Stimulated activated CD4-positive, alpha-beta T cell treated with anti-CD3 and anti-CD28 coated beads, Interleukin-2, amount 100 ng/mL, for 4 hours (primary cell): ENCODE measurements at places on chromosomes 7 and 10.

- DNase-seq = no peak
Observed at GRCh38 chr7:141114029-141114664, 40.3 kb downstream of the TMEM178B start.

- no peak for DNase-seq
Observed at GRCh38 chr10:4845766-4846165, 19.8 kb downstream of the AKR1E2 start.

- no peak for DNase-seq
Observed at GRCh38 chr7:107212725-107213124, 43.9 kb downstream of the HBP1 start.

GRCh38 chr10:26738301-26738911 is 40.9 kb downstream of the PDSS1 start:
- no peak for DNase-seq

- DNase-seq = no peak
Observed at GRCh38 chr7:21611129-21611528, 68.3 kb downstream of the DNAH11 start.

- no peak for DNase-seq
Observed at GRCh38 chr10:103551619-103552602, 58.4 kb downstream of the NEURL1 start.

DNA sequence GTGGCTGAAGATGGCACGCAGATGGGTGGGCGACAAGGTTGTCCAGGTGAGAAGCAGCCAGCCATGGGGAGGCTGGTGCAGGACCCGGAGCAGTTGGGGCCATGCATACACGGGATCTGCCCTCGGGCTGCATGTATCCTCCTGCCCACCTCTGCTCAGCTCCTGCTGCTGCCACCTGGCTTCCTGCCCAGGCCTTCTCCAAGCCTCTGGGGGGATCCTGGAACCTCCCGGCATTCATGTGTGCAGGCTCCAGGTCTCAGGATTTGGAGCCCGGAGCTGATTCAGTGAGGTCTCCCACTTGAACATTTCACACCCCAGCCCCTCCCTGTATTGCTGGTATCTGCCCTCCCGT is 27.0 kb downstream of the PDGFA start:
- no peak for DNase-seq

DNA sequence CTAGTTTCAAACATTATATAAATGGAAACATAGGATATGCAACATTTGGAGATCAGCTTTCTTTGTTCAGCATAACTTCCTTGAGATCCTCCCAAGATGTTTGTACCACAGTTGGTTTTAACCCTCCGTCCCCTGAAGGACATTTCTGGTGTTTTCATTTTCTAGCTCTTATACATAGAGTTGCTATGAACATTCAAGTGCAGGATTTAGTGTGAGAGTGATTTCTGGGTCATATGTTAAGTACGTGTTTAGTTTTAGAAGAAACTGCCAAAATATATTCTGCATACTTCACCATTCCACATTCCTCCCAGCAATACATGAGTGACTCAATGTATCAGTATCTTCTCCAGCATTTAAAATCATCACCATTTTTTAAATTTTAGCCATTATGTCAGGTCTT is 588.7 kb upstream of the PFKP start:
- no peak for DNase-seq

DNA sequence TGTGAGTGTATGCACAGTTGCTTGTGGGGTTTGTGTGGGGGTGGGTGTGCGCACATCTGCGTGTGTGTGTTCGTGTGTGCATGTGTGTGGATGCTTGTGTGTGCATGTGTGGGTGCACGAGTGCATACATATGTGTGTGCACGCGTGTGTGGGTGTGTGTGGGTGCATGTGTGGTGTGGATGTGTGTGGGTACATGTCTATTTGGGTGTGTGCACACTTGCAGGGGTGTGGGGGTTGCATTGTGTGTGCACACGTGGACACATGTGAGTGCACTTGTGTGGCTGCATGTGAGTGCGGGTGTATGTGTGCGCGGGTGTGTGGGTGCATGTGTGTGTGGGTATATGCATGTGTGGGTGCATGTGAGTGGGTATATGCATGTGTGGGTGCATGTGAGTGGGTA is 73.7 kb downstream of the NKX6-2 start:
- no peak for DNase-seq

GRCh38 chr7:46550864-46551263 is 629.8 kb upstream of the IGFBP3 start:
- no peak for DNase-seq

DNA sequence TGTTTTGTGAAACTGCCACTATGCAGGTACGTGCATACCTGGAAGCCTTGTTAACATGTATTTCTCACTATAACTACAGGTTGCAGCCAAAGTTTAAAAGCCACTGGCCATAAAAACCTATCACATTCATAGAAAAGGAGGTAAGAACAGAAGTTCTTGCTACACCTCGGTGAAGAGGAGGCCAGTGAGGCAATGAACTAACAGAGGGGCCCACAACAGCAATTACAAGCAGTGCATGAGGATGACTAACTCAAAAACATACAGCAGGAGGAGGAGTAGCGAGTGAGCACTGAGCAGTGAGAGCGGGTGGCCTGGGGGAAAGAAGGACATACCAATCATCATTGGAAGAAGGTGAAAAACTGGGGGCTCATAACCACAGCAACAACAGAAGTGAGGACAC is 51.6 kb downstream of the NUDCD3 start:
- no peak for DNase-seq

GRCh38 chr10:80279146-80279545 is 10.3 kb downstream of the MAT1A start:
- DNase-seq = no peak

- DNase-seq = no peak
Observed at GRCh38 chr7:24227603-24228359, 56.2 kb upstream of the NPY start.

DNA sequence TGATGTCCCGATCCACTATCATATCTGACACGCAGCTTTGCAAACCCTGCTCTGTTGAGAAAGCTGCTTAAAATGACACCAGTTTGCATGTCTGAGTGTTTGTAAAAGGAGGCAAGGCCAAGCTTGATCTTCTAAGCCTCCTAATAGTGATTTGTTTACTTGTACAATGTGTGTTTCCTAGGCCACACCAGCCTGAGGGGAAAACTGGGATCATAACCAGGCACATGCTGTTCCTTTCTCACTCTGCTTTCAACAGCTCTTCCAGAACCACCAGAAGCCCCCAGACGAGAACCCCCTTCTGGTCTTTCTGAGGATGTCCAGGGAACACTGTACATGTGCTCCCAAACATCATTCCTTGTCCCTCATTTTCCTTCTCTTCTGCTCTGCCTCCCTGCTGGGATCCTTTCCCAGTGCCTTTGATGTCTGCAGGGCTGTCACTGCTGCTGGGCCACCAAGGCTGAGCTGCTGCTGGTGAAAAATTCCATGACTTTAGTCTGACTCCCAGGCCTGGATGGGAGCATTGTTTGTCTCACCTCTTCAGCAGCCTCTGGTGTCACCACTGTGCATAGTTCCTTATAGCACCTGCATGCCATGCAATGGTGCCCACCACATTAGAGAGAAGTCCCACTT is 4.0 kb upstream of the LGI1 start:
- no peak for DNase-seq

DNA sequence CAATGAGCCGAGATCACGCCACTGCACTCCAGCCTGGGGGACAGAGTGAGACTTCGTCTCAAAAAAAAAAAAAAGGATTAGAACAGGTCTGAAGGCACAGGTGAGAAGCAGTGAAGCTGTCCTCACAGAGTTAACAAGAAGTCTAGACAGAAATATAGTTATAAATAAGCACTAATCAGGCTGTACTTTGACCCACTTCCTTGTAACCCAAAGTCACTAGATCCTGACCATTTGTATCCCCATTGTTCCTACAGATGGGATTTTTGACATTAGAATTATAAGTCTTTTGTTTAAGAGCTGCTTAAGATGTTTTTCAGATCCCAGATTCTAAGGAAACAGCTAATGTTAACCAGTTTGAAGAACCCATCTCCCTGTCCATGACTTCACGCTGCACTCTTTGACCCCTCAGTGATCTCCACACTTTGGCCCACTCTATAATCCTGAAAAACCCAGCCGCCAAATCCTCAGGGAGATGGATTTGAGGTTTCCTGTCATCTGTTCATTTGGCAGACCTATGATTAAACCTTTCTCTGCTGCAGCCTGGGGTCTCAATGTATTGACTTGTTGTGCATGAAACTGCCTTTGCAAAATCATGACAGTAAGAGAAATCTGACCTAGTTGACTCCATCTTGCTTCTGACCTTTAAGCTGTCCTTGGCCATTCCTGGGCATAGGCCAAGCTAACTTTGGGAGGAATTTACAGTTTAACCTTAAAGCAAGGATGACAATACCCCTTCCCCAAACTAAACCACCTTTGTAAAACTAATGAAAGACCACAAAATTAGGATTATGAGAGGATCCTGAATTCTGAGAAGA is 11.4 kb downstream of the SSMEM1 start:
- no peak for DNase-seq

DNA sequence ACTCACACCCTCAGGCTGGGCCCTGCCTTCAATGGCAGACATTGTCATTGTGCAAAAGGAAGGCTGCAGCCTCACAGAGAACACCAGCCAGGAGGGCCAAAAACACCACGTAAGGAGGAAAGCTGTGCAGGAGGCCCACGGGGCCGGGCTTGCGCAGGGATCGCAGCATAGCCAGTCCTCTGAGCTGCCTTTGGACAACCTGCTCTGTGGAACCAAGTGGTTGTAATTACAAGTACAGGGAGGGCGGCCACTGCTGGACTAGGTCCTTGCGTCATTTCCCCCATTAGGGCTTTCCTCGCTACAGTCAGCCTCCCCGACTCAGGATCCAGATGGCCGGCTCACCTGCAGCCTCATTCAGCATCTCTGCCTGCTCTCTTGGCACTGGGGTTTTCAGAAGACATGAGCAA is 66.9 kb downstream of the FAM53B start:
- no peak for DNase-seq

- DNase-seq = no peak
Observed at GRCh38 chr10:70352401-70353097, 29.9 kb downstream of the LRRC20 start.

DNA sequence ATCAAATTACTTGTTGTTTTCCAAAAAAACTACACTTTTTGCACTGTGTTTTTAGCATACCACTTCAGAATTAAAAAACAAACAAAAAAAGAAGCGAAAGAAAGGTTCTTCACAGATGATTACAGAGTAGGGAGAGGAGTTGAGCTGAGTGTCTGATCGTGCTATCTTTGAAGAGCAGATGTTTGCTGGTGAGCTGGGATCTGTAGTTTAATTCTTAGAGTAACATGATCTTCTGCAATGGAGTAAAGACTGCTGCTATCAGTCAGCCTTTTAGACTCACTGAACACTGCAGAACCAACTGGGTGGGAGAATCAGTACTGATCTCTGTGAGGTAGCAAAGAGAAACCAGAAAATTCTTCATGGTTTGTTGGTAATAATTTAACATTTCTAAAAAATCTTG is 1197.8 kb upstream of the SORCS1 start:
- no peak for DNase-seq

- DNase-seq = no peak
Observed at GRCh38 chr10:69541463-69541862, 31.8 kb downstream of the NEUROG3 start.

DNA sequence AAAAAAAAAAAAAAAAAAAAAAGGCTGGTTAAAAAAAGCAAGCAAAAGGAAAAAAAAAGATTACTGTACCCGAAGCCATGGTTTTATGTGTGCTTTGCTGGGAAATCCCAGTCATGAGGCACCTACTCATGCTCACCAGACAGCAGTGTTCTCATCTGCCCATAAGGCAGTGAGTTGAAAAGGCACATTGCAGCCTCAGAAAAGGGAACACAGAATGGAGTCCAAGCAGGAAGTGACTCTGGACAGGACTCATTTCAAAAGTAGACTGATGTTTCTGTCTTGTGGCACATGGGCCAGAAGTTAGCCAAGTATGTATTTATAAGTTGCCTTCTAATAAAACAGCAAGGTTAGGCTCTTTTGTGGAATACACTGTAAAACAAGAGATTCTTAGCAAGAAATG is 40.2 kb downstream of the PDSS1 start:
- DNase-seq = no peak

GRCh38 chr7:116354546-116355423 is 144.4 kb downstream of the TES start:
- no peak for DNase-seq
